T-helper 2 cell (primary cell): ENCODE measurements at places on chromosomes 13 and 19.
A peak's percentile ranks its signal among the peaks of the same experiment; 100 is the strongest.

DNA sequence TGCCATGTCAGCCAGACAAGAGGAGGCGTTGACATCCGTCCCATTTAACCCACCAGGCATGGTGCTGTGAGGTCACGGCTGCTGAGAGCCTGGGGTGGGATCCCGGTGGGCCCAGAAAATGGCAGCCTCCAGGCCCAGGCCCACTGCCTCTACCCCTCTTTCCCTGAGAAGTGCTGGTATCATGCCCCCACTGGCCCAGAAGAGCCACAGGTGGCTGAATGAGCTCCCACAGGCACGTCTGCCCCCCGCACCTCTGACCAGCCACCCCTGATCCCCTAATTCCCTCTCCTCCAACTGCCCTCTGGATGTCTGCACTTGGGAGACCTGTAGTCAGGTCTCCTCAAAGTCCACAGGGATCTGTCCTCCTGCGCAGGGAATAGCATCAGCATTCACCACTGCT is 37.3 kb upstream of the KCTD15 start:
- no peak for DNase-seq

GRCh38 chr13:99075268-99076191 is 97.7 kb upstream of the DOCK9 start:
- DNase-seq, result peak; percentile 76

GRCh38 chr13:29109987-29110386 is 289.8 kb downstream of the MTUS2 start:
- DNase-seq, result no peak

GRCh38 chr13:46535002-46535401 is 18.0 kb upstream of the LRCH1 start:
- no peak for DNase-seq

GRCh38 chr19:17889609-17890214 is 18.0 kb downstream of the SLC5A5 start:
- no peak for DNase-seq
